ENCODE measurements at places on chromosomes 2 and 18. TPM values are rescaled to one million over a fixed set of nuclear protein-coding genes. Genes with fewer than 3 reads are reported as not detected.

Gene TUBA3E
- not detected for total RNA-seq

DNA sequence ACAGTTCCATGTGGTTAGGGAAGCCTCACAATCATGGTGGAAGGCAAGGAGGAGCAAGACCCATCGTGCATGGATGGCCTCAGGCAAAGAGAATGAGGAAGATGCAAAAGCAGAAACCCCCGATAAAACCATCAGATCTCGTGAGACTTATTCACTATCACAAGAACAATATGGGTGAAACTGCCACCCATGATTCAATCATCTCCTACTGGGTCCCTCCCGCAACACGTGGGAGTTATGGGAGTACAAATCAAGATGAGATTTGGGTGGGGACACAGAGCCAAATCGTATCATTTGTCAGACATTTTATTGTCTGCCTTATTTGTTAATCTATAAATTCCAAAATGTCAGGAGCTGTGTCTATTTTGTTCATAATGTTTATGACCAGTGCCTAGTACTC is 17.6 kb downstream of the NBAS start:
- no peak for DNase-seq

GRCh38 chr2:241125626-241126025 is 23.5 kb upstream of the MTERF4 start:
- no peak for DNase-seq

GRCh38 chr18:62069556-62069955 is 117.3 kb downstream of the PIGN start:
- DNase-seq: no peak

- DNase-seq: no peak
These were observed 301.8 kb downstream of the AGPS start for GRCh38 chr2:177694348-177694747.

- no peak for DNase-seq
These were observed 377.0 kb upstream of the VRK2 start for GRCh38 chr2:57669570-57669969.

Gene ALPP
- total RNA-seq: not detected

GRCh38 chr2:43412114-43412753 is 183.6 kb downstream of the THADA start:
- DNase-seq: no peak

Gene TOGARAM2
- total RNA-seq: 9.6 TPM

GRCh38 chr2:23384551-23385343 is at the start of gene KLHL29:
KLHL29 (plus strand) TSS chr2:23385179; CDS start chr2:23562197, 177,018 bp downstream.
- DNase-seq: peak; percentile 70

Gene CFC1
- total RNA-seq: not detected

Gene LCT
- total RNA-seq: 0.02 TPM

Gene MOCOS
- total RNA-seq: 0.36 TPM

Gene MC4R
- total RNA-seq: not detected

GRCh38 chr18:57984490-57985115 is 59.4 kb upstream of the NEDD4L start:
- DNase-seq: no peak

DNA sequence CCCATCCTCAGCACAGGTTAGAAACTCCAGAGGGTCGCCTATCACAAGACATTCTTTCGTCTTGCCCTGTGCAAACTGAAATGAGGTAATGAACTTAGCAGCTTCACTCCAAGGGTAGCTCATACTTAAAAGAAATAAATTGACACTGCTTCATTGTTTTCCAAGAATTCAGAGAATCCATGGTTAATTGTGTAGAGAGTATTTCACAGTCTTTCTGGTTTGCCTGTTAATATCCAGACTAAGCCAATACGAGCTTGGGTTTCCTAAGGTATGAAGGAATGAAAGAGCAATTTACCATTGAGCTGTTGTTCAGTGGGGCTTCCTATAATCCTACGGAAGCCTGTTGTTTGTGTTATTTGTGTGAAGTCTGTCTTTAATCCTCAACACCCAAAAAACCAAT is 58.7 kb downstream of the FAM124B start:
- no peak for DNase-seq

GRCh38 chr2:69789175-69789721 is 40.2 kb upstream of the GMCL1 start:
- no peak for DNase-seq

GRCh38 chr18:21054252-21054821 is 57.3 kb downstream of the ROCK1 start:
- DNase-seq: no peak

DNA sequence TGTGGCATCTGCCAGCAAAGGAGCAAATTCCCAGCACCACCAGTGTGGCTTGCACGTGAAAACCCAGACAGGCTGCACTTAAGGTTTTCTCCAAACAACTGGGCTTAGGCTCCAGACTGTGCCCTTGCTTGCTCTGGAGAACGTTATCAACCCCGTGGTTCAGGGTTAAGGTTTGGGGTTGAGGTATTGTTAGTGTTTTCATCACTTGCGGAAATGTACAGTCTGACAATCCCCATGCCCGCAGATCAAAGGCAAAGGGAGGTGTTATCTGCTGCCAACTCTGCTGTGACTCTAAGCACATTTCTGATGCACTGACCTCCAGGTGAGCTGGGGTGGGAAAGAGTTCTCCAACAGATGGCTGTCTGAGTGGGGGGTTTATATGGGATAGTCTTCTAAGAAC is 253.5 kb upstream of the NT5C1B start:
- DNase-seq: no peak

Gene DOCK10
- total RNA-seq: 134 TPM

- peak; percentile 54 for DNase-seq
These were observed 79.4 kb upstream of the ASB18 start for GRCh38 chr2:236343400-236344161.

DNA sequence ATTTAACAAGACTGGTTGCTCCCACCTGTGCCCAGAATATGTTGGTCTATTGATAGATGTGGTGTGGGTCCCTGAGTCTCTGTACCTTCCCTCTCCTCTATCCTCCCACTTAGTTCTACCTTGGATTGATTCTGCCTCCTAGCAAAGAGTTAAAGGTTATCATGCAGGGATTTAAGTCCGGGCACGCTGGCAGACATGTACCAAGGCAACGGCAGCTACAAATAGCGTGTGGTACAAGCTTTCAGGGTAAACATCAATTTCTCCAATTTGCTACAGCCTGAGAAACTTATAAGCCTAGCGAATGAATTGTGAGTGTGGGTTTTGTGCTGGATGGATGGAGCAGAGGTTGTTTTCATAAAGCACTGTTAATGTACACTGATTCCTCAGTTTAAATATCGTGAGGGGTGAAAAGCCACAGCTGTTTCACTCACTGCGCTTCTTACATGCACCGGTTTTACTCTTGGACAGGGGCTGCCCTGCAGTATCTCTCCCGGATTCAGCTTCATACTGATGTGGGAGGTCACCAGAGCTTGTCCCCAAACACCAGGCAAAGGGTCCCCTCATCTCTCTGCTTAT is 289.8 kb downstream of the ICOS start:
- no peak for DNase-seq

GRCh38 chr2:231015926-231016325 is 20.0 kb downstream of the SPATA3 start:
- DNase-seq: no peak

GRCh38 chr2:98013407-98014042 is 17.8 kb upstream of the TMEM131 start:
- DNase-seq: peak; percentile 67

Gene TTR
- total RNA-seq: not detected

DNA sequence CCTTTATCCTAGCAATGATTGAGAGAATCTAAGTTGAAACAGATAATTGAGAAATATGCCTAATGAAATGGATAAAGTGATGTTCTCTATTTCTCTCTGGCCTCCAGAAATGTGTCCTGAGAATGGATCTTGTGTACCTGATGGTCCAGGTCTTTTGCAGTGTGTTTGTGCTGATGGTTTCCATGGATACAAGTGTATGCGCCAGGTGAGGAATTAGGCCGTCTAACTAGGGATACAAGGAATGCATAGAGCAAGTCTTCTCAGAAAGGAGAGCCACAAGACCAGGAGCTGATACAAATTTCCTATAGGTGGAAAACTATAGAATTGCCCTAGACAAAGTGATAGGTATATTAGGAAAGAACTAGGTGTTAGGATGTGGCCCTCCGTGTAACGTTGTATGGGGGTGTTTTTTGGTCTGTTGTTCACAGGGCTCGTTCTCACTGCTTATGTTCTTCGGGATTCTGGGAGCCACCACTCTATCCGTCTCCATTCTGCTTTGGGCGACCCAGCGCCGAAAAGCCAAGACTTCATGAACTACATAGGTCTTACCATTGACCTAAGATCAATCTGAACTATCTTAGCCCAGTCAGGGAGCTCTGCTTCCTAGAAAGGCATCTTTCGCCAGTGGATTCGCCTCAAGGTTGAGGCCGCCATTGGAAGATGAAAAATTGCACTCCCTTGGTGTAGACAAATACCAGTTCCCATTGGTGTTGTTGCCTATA is 592 bp upstream of the CAD start:
- DNase-seq: no peak

Gene ANKRD29
- not detected for total RNA-seq

GRCh38 chr2:20599861-20600461 is 50.9 kb downstream of the HS1BP3 start:
- no peak for DNase-seq

DNA sequence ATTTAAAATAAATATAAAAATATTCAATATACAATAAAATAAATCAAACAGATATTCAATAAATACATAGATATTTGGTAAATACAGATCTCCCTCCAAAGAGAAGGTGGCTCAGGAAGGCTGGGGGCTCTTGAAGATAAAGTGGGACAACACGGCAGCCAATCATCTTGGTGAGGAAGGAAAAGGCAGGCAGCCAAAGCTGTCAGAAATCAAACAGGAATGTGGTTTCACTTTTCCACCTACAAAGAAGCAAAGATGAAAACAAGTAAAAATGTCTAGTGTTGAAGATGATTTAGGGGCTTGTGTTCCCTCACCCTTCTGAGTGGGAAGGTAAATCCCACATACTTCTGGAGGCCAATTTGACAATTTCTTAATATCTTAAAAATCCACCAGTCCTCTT is 85.7 kb downstream of the B3GNT2 start:
- DNase-seq: no peak

- no peak for DNase-seq
These were observed 78.4 kb downstream of the SEPTIN10 start for GRCh38 chr2:109535217-109535946.

GRCh38 chr2:56299171-56299691 is 115.4 kb downstream of the CCDC85A start:
- no peak for DNase-seq

Gene SYT4
- not detected for total RNA-seq

Gene KLHL30
- total RNA-seq: not detected

Gene DOK1
- 24.5 TPM for total RNA-seq

Gene CRACDL
- 0.12 TPM for total RNA-seq

DNA sequence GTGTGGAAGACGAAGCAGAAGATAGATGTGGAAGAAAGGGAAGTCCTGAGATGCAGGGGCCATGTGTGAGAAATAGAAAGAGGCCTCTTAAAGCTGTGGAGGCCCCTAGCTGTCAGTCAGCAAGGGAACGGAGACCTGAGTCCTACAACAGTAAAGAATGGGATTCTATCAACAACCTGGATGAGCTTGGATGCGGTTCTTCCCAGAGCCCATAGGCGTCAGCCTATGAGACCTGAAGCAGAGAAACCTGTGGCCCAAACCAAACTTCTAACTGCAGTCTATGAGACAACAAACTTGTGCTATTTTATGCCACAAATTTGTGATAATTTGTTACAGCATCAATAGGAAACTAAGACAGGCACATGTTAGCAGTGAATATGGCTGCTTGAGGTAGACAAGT is 583.7 kb downstream of the ADCYAP1 start:
- no peak for DNase-seq

Gene SRSF7
- total RNA-seq: 279 TPM

Gene CYP20A1
- 22.1 TPM for total RNA-seq

Gene CPSF3
- 78.1 TPM for total RNA-seq

DNA sequence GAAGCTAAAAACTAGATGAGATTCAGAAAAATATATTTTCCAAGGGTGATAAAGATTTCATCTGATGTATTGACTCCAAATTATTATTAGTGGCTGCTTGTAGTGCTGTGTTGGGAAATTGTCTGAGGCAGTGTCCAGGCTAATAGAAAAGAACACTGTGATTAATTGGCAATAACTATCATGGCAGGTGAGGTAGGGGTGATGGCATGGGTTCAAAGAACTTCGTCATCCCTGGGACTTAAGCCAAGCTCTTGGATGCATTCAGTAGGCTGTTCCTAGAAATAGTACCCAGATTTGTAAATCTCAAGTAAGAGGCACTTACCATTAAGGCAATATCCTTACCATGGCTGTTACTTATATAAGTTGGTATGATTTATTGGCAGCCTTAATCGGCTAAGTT is 13.2 kb upstream of the RAPGEF4 start:
- no peak for DNase-seq

Gene HMSD
- total RNA-seq: 19.5 TPM

DNA sequence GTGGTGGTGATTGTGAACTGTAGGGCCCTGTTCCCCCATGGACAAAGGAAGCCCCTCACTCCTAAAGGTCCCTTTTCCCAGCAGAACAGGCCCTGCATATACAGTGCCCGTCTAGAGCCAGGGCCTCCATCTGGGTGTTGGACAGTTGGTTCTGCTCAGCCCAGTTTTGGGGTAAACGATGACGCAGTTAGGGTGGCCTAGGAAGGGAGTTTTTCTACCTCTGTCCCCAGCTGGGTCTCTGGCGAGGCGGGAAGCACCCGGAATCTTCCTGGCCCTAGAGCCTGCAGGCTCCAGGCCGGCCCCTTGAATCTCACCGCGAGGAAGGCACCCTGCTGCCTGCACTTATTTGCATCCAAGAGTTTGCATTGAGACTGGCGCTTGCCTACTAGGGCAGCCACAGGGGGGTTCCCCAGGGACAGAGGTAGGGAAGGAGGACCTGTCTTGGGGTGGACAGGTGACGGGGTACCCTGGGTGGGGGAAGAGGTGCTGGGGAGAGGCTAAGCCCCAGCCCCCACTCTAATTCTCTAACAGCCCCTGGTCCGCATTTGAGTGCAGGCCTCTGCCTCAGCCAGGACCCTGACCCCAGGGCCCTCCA is 529 bp upstream of the MTA3 start:
- peak; percentile 15 for DNase-seq

Gene GMCL1
- total RNA-seq: 22.1 TPM

DNA sequence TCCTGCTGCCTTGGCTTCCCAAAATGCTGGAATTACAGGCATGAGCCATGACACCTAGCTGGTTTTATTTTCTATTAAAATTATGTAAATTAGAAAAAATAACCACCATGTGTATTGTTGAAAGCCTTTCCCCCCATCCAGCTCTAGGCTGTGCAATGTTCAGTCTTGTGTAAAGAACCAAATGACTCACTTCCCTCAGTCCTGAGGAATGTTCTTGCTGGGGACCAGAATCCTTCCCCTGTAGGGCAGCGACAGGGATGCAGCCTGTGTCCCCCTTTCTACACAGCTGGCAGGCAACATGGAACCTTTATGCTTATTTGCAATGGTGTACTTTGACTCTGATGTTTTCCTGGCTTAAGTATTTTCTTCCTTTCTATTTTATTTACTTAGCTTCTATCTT is 29.4 kb downstream of the AOX1 start:
- no peak for DNase-seq

DNA sequence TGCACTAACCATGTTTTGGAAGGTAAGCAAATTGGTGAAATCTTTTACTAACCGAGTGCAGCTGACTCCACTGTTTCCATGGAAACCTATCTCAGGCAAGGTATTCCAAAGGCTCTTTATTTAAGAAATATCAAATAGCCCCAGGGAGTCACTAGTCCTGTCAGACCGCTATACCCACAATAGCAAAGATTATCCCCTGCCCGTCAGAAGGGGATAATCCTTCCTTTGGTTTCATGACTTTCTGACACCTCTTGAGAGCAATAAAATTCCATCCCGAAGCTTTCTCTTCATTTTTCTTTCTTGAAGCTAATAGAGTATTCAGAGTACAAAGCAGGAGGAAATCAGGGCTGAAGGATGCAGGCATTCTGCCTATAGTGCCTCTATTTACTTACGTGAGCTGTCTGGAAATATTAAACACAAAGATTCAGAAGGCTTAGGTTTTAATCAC is 34.7 kb upstream of the MAP2 start:
- no peak for DNase-seq

Measured in activated CD4-positive, alpha-beta memory T cell treated with anti-CD3 and anti-CD28 coated beads for 36 hours (primary cell).